Activated naive CD8-positive, alpha-beta T cell treated with anti-CD3 and anti-CD28 coated beads for 36 hours (primary cell): ENCODE measurements at places on chromosomes 5 and 9. TPM values are rescaled to one million over a fixed set of nuclear protein-coding genes. Genes with fewer than 3 reads are reported as not detected.

Gene SLC1A1
- total RNA-seq: 0.23 TPM

- no peaks in the 10 kb centered on the region for H3K36me3 ChIP-seq
- H3K27ac ChIP-seq: no peak overlapping the region
- no peak for DNase-seq
- no peaks in the 10 kb centered on the region for H3K27me3 ChIP-seq
- H3K4me3 ChIP-seq: no peak overlapping the region
Measured at GRCh38 chr5:137401946-137402345, 97.2 kb downstream of the SPOCK1 start.

DNA sequence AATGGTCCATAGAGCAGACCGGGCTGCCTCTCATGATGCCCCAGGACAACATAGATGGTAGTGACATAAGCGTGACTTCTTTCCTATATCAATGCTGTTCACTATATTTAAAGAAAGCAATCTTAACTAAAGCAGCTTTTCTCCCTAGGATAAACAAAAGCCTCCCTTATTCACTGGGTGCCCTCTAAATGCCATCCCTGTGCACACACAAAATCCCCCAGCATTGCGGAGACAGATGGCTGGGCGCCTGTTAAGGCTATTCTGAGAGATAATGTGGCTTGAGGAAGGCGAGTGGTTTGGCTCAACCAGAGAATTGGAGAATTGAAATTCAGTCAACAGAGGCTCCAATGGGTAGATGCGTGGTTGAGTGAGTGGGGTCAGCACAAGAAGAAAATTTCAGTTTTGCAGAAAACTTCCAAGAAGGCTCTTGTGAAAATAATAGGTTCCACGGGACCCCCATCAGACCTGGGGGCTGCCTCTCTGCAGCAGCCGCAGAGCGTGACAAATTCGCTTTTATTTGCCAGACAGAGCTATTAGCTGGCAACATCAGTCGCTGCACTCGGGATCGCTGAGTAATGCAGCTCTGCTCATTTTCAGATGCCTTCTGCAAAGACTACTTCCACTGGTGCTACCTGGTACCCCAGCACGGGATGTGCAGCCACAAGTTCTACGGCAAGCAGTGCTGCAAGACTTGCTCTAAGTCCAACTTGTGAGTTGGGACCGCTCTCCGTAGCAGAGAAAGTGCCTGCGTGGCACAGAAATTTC is 103.9 kb upstream of the ICE1 start:
- DNase-seq: no peak
- H3K27ac ChIP-seq: no peak overlapping the region
- H3K27me3 ChIP-seq: no peaks in the 10 kb centered on the region
- no peaks in the 10 kb centered on the region for H3K36me3 ChIP-seq
- H3K4me1 ChIP-seq: no peaks in the 10 kb centered on the region
- no peak overlapping the region for H3K4me3 ChIP-seq

GRCh38 chr5:102823441-102823874 is 68.4 kb downstream of the PAM start:
- peaks cover 6% of the 10 kb centered on the region for H3K36me3 ChIP-seq
- H3K4me3 ChIP-seq: no peak overlapping the region
- no peaks in the 10 kb centered on the region for H3K27me3 ChIP-seq
- no peak for DNase-seq
- peaks cover 20% of the 10 kb centered on the region for H3K4me1 ChIP-seq
- no peak overlapping the region for H3K27ac ChIP-seq

DNA sequence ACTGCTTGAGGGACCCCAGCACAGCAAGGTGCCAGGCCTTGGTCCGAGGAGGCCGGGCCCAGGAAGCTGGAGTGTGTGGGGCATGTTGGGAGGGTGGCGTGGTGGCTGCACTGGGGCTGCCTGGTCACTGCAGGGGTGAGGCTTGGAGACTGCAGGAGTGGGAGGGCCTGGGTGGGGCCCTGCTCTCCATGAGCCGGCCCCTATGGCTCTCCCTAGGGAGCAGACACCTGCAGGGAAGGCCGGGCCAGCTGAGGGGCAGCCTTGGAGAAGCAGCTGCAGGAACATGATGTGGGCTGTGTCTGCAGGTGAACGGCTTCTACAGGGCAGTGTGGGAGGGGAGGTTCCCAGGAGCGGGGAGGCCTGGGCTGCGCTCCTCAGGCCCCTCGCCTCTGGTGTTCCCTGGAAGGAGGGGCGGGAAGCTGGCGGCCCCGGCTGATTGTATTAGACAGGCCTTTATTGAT is 41.7 kb upstream of the TMEM250 start:
- no peaks in the 10 kb centered on the region for H3K36me3 ChIP-seq
- peaks cover 3% of the 10 kb centered on the region for H3K27me3 ChIP-seq
- no peak for DNase-seq
- H3K27ac ChIP-seq: no peak overlapping the region
- no peak overlapping the region for H3K4me3 ChIP-seq
- H3K4me1 ChIP-seq: no peaks in the 10 kb centered on the region

GRCh38 chr5:129906177-129906887 is 2.1 kb downstream of the CHSY3 start:
- peaks cover 50% of the 10 kb centered on the region for H3K27me3 ChIP-seq
- peak overlapping the region; percentile 59 for H3K4me3 ChIP-seq
- H3K36me3 ChIP-seq: peaks cover 2% of the 10 kb centered on the region
- no peak overlapping the region for H3K27ac ChIP-seq
- no peak for DNase-seq

GRCh38 chr5:177169271-177169670 is 35.7 kb downstream of the NSD1 start:
- H3K27ac ChIP-seq: no peak overlapping the region
- no peak overlapping the region for H3K4me3 ChIP-seq
- H3K27me3 ChIP-seq: no peaks in the 10 kb centered on the region
- DNase-seq: no peak

Gene EFNA5
- total RNA-seq: not detected

Gene FREM1
- not detected for total RNA-seq

Gene CDKN2B-AS1
- total RNA-seq: 0.10 TPM

DNA sequence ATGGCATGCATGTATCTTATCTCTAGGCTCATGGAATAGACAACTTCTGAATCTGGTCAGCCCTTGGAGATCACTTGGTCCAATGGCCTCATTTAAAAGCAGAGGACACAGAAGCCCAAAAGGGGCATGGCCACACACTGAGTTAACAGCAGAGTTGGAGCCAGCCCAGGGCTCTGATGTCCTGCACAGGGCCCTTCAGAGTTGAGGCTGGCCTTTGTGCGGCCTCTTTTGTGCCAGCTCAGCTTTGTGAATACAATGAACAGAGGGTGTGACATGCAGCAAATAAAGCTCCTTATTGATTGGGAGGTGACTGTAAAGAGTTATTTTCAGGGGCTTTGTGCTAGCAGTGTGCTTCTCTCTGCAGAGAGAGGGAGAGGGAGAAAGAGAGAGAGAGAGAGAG is 150.1 kb upstream of the STK32A start:
- H3K36me3 ChIP-seq: no peaks in the 10 kb centered on the region
- DNase-seq: no peak
- peaks cover 3% of the 10 kb centered on the region for H3K27me3 ChIP-seq
- no peak overlapping the region for H3K4me3 ChIP-seq
- H3K4me1 ChIP-seq: no peaks in the 10 kb centered on the region

DNA sequence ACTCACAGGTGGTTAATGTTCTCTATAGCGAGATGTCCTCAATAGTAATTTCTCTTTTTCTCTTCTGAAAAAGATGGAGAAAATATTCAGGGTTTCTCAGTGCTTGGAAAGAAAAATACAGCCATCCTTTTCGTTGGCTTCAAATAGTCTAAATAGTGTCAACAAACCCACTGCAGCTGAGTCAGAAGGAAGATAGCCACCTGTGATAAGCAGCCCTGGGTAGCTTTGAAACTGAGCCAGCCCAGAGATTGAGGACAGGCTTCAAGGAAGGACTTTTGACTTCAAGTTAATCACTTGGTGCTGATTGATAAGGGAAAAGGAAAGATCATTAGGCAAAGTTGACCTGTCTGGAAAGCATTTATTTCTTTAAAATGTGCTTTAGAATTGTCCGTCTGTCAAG is 78.7 kb upstream of the TYRP1 start:
- no peaks in the 10 kb centered on the region for H3K4me1 ChIP-seq
- DNase-seq: no peak
- H3K4me3 ChIP-seq: no peak overlapping the region
- no peaks in the 10 kb centered on the region for H3K36me3 ChIP-seq

DNA sequence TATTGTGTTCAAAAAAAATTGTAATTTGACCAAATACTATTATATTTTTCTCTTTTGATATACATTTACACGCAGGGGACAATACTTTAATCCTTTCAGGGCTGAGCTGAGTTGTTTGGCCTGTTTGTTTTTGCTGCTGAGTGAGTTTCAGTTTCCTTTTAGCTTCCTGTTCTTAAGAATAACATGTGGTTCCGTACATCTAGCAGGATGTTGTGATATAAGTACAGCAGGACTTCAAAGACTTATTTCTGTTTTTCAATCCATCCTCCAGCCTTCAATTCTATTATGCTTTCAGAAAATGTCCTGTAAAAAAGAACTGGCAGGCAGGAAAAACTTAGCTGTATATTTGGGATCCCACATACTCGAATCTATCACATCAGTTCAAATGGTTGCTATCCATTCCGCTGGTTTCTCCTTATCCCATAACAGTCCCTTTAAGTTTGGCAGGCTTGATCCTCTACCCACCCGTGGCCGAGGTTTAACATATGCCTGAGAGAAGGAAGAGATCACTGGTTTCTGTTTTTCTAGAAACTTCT is 1037.3 kb upstream of the ACO1 start:
- H3K27ac ChIP-seq: peak overlapping the region; percentile 95
- DNase-seq: no peak
- peaks cover 21% of the 10 kb centered on the region for H3K36me3 ChIP-seq
- H3K4me3 ChIP-seq: peak overlapping the region; percentile 67
- H3K4me1 ChIP-seq: peaks cover 22% of the 10 kb centered on the region
- H3K27me3 ChIP-seq: no peaks in the 10 kb centered on the region

Gene FAM120A
- 121 TPM for total RNA-seq

GRCh38 chr9:17955409-17955808 is 376.5 kb downstream of the SH3GL2 start:
- H3K27ac ChIP-seq: no peak overlapping the region
- H3K27me3 ChIP-seq: no peaks in the 10 kb centered on the region
- DNase-seq: no peak
- H3K4me1 ChIP-seq: no peaks in the 10 kb centered on the region

DNA sequence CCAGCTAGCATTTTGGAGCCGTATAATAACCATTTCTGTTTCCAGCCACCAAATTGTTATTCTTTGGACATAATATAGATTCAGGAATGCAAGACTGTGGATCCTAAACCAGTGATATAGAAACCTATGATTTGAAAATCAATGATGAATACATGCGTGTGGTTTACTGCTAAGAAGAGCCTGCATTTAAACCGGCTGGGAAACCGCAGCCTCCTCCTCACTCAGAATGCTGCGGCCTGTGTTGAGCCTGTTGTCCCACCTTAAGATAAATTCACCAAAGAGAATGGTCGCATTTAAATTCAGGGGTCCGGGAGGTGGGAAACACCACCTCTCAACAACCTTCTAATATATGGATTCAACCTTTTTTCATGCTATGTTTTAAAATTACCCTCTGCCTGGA is 148.0 kb downstream of the MEF2C start:
- peaks cover 11% of the 10 kb centered on the region for H3K27me3 ChIP-seq
- no peak for DNase-seq
- H3K4me3 ChIP-seq: no peak overlapping the region
- no peak overlapping the region for H3K27ac ChIP-seq

Gene CA9
- total RNA-seq: 2.7 TPM

DNA sequence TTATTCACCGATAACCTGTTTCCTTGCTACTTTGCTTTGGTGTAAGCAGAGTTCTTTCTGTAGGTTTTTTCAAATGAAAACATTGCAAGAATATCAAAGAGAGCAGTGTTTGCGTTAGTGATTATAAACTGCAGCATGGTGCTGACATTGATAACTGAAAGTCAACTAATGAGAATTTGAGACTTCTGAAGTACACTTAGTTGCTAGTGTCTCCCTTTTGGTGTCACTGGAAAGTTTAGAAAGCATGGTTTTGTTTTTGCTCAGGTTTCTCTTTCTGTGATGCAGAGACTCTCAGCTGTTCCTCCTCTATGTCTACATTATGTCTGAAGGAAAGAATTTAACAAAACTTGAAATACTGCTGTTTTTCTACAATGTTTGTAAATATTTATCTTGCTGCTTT is 80.2 kb upstream of the ZNF169 start:
- peak overlapping the region; percentile 79 for H3K27ac ChIP-seq
- no peak for DNase-seq
- H3K27me3 ChIP-seq: no peaks in the 10 kb centered on the region
- peak overlapping the region; percentile 16 for H3K4me3 ChIP-seq

DNA sequence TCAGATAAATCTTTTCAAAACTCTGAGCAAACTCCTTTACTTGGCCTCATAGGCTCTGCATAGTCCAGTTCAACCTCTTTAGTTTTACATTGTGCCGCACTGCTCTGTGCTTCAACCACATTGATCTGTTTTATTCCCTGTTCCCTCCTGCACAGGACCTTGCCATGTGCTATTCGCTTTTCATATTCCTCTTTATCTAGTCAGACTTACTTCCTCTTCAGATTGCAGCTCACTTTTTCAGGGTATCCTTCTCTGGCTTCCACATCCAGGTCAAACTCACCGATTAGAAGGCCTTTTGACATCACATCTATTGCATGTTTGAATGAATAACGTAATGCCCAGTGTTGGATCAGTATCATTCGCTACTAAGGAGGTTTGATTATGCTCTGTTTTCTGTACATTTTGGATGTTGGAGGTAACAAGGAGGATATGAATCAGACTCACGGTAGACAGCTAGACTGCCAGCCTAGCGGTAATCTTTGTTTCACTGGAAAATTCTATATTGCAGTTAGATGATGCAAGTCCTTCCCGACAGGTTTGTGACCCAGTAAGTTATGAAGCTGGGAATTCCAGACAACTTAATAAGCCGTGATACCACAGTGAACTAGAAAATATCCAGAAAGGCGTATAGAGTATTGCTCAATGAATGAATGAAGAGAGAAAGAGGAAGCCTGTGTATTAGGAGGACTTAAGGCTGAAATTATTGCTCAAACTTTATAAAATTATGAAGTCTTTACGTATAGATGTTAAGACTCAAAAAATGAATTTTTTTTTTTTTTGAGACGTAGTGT is 65.7 kb downstream of the IQGAP2 start:
- H3K27ac ChIP-seq: no peak overlapping the region
- DNase-seq: no peak
- peaks cover 38% of the 10 kb centered on the region for H3K4me1 ChIP-seq
- H3K27me3 ChIP-seq: no peaks in the 10 kb centered on the region
- no peak overlapping the region for H3K4me3 ChIP-seq

DNA sequence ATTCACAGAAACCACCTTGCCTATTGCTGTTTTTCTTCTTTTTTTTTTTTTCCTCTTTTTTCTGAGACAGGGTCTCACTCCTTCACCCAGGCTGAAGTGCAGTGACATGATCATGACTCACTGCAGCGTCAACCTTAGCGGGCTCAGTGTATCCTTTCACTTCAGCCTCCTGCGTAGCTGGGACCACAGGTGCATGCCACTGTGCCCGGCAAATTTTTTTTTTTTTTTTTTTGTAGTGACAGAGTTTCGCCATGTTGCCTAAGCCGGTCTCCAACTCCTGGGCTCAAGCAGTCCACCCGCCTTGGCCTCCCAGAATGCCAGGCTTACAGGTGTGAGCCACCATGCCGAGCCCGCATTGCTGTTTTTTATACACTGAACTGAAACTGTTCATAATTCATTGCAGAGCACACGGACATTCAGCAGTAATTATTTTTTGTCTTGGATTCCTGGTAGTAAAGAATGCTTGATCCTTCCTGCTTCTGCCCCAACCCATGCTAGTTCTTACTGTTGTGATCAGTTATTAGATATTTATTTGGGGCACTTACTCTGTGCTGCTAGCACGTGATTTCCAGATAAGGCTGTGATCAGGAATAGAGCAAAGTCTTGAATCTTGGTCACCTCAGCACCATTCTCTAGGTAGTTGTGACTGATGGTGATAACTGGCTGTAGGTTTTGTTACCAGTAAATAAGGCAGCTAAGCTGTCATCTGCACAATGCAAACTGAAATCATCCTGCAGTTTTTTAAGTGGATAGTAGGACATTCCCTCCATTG is 14.0 kb downstream of the MAP3K1 start:
- H3K27ac ChIP-seq: peak overlapping the region; percentile 45
- H3K36me3 ChIP-seq: peaks cover 7% of the 10 kb centered on the region
- peak; percentile 28 for DNase-seq

Gene MPDZ
- total RNA-seq: not detected
